ENCODE measurements at places on chromosomes 7 and 10.

DNA sequence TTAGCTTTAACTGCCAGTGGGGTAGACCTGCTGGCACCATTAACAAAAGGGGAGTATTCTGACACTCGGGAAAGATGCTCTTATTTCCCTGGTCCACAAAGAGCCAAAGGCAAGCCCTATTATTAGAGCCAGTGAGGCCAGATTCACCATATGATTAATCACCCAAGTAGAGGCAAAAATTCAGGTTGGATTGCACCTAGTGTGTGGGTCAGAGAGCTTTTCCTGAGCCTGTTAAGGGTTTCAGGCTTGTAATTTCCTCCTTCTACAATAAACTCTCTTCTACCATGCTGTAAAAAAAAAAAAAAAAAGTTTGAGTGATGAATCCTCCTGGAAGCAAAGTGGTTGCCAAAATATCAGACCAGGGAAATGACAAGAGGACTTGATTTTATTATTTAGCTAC, 163.5 kb downstream of the MBL2 start:
- no peak for DNase-seq

DNA sequence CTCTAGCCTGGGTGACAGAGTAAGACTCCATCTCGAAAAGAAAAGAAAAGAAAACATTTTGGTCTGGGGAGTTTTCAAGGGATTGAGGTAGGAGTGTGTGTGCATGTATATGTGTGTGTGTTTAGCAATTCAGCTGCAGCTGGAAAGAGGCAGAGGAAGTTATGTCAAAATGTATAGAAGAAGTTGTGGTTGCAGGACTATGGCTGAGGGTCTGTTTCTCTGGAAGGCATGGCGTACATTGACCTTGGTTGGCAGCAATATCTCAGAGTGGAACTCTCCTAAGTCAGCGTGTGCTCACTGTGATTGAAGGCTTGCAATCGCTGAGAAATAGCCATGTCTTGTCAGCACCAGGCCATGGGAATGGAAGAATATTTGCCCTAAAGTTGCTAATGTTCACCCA, 28.6 kb upstream of the RHBDD2 start:
- no peak for DNase-seq

DNA sequence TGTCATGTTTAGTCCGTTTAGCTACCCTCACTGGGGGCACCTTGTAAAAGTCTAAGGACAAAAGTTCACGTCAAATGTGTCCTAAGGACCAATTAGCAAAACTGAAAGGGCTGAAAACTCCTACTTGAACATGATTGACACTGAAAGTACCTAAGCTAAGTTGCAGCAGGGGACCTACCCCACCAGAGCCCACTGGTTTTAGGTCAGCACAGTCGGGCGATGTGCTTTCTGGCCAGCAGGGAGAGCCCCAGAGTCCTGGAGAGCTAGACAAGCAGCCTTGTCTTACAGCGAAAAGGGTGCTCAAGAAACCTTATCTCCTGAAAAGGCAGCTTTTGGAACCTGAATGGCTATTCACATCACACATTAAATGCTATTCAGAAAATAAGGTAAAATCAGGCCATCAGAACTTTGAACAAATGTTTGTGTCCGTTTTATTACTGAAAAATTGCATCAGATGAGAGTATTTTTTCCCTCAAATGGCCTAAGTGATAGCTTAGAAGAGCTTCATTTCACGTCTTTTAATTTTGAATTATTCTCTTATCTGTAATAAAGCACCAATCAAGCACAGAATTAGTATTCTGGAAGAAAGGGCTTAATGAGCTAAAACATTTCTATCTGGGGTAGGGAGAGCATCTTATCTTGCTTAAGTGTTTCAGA, 52.2 kb upstream of the MKI67 start:
- DNase-seq, result no peak

DNA sequence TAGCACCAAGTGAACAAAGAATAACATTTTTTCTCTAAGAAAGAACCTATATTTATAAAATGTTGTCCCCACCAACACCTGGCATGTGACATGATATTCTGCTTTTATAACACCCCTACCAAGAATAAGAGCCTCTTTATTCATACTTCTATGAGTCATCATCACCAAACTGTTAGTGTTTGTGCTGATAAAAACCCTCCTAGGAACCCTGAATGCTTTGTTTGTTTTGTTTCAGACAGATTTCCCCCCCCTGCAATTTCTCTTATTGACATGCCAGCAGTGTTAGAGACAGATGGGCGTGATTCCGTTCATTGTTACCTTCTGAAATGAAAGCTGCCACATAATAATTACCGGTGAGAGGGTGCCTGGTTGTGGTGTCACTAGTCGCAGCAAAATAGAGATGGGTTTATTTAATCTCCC, 651.1 kb downstream of the SORCS1 start:
- DNase-seq, result no peak

DNA sequence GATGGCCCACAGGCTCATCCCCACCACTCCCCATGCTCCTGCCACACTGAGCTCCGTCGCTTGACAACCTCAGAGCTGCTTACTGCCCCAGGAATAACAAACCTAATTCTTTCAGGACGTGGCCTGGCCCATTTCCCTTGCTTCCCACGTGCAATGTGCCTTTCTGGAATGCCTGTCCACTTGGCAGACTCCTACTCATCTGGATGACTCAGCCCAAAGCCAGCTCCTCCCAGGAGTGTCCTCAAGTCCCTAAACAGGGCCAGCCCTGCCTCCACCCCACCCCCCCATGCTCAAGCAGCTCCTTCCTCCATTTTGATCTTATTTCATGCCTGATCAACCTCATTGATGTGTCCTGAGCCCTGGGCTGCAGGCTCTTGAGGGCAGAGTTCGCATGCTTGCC, 164.9 kb upstream of the RNF32 start:
- no peak for DNase-seq

DNA sequence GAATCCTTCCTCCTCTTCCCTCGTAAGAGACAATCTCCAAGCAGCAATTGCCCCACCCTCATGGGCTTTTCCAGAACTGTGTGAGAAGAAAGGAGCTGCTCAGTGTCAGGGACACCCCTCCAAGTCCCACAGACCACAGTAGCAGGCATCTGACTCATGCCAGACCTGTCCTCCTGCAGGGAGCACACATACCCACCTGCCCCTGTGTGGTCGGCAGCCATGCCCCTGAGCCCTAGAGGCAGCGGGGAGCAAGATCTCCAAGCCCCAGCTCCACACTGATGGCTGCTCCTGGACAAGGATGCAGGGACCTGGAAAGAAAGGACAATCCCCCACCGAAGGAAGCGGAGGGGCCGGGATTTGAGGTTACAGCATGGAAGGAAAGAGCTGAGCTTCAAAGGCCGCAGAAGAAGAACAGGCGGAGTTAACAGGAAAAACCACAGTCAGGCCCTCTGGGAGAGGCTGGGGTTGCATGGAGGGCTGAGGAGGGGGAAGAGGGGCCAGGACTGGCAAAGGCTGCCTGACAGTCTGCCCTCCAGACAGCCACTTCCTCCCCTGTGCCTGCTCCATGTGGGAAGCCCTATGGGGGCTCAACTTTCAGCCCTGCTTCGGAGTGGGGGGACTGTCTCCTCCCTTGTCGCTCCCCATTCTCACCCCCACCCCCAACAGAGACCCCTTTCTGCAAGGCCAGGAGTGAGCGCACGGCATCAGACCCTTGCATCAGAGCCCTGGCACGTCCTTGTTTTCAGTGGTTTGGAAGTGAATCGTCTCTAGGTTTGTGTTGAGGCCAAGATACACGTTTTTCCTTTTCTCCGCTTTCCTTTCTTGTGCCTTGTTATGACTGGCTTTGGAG, 46.8 kb downstream of the ASB13 start:
- DNase-seq, result no peak

GRCh38 chr10:12455766-12456165, 106.4 kb downstream of the CAMK1D start:
- no peak for DNase-seq

DNA sequence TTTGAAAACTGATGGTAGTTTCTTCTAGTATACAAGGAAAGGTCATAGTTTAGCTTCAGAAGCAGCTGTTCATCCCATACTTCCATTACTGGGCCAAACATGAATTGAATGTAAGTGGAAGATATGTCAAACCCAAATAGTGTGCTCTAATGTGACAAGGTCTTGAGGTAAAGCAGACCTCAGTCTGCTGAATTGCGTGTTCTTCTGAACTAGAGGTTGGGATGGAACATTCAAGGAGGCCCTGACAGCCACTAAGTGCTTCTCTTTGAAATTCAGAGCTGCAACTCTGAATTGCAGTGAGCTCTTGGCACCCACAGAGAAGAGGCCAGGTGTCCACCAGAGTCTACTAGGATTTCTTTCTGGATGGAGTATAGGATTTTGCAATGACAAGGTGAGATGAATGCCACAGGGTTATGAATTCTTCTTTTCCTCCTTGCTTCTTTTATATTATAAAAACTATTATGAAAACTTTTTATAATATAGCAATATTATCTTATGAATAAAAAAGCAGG, 98.5 kb downstream of the IDE start:
- no peak for DNase-seq

GRCh38 chr10:13681528-13681927, 94.8 kb downstream of the PRPF18 start:
- DNase-seq, result no peak
